ENCODE measurements at places on chromosomes 2 and 18.

- no peaks in the 10 kb centered on the region for H3K4me1 ChIP-seq
- no peaks in the 10 kb centered on the region for H3K27me3 ChIP-seq
- H3K4me3 ChIP-seq, result no peak overlapping the region
- H3K27ac ChIP-seq, result no peak overlapping the region
Measured at GRCh38 chr2:69645921-69646320, 2.4 kb upstream of the AAK1 start.

- H3K4me3 ChIP-seq, result no peak overlapping the region
- DNase-seq, result no peak
- H3K36me3 ChIP-seq, result no peaks in the 10 kb centered on the region
- no peaks in the 10 kb centered on the region for H3K4me1 ChIP-seq
- no peaks in the 10 kb centered on the region for H3K27me3 ChIP-seq
Measured at GRCh38 chr2:154161286-154161685, 289.6 kb downstream of the GALNT13 start.

- no peak for DNase-seq
- H3K4me1 ChIP-seq, result no peaks in the 10 kb centered on the region
- H3K27ac ChIP-seq, result no peak overlapping the region
- no peak overlapping the region for H3K4me3 ChIP-seq
Measured at GRCh38 chr2:181697571-181697970, 17.3 kb upstream of the NEUROD1 start.

DNA sequence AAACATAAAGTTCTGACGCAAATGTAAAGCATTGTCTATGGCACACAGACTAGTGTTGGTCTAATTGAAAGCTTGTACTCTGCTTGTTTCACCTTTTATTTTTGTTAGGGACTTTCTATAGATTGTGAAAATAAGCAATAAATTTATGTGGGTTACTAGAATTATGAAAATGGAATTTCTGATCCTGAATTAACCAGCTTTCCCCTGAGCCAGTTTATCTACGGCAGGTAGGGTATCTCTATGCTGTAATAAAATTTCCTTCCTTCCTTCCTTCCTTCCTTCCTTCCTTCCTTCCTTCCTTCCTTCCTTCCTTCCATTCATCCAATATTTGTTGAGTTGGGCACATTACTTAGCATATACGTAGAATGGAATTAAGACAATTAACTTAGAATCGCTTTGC lies 362.6 kb upstream of the SPRED2 start:
- no peaks in the 10 kb centered on the region for H3K36me3 ChIP-seq
- no peak overlapping the region for H3K4me3 ChIP-seq
- no peak overlapping the region for H3K27ac ChIP-seq
- no peak for DNase-seq
